ENCODE measurements at places on chromosomes 7 and 10. TPM values are rescaled to one million over a fixed set of nuclear protein-coding genes. Genes with fewer than 3 reads are reported as not detected.

The LRRD1 gene
- under 0.01 TPM for total RNA-seq

The NAT16 gene
- total RNA-seq = not detected

The HKDC1 gene
- total RNA-seq = under 0.01 TPM

The TMEM178B gene
- under 0.01 TPM for total RNA-seq

The GJD4 gene
- not detected for total RNA-seq

Data from IMR-90 (cell line).